ENCODE measurements at places on chromosomes 2 and 18. TPM values are rescaled to one million over a fixed set of nuclear protein-coding genes. Genes with fewer than 3 reads are reported as not detected.

DNA sequence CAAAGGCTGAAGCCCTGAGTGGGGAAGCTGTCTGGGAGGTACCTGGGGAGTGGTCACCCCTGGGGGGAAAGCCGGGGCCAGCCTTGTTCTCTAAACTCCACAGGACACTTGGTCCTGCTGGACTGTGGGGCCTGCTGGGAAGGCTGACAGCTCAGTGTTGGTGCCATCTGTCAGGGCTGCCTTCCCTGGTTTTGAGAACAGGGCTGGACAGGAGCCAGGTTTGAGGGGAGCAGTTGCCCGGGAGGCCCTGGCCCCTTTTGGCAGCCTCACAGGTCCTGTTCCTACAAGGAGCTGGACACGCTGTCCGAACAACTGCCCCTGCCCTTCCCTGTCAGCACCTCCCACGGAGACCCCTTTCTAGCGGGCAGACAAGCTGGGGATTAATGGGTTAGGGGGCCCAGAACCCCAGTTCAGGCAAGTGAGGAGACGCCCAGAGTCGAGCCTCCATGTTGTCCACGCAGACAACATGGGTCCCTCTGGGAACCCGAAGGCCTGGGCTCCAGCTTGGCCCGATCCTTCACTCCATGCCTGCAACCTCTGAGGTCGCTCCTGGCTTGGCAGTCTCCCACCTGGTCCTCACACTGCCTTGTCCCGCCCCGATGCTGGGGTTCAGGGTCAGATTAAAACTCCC is 40.8 kb downstream of the ATOH8 start:
- no peak for DNase-seq

MC5R gene
- total RNA-seq: not detected

GRCh38 chr2:206112108-206112507 is 26.1 kb upstream of the INO80D start:
- no peak for DNase-seq

GRHL1 gene
- total RNA-seq: 1.3 TPM

GRCh38 chr2:36125702-36126101 is 229.9 kb upstream of the CRIM1 start:
- DNase-seq: no peak

GRCh38 chr18:61893971-61894750 is 1.4 kb upstream of the RNF152 start:
- peak; percentile 61 for DNase-seq

UGT1A10 gene
- 0.41 TPM for total RNA-seq

DNA sequence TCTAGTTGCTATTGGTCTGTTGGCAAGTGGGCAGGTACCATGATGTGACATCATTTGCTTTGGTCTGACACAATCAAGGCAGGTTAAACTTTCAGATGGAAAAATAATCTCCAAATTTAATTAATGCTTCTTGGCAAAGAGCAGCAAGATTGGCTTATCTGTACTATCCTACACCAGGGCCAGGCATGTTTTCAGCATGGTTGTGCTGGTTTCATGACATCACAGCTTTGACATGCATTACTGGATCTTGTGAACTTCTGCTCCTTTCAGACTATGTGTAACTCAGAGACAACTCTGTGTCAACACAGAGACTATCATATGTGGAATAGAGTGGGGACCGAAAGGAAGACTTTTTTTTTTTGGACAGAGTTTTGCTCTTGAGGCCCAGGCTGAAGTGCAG is 520.5 kb downstream of the TDRD15 start:
- no peak for DNase-seq

- peak; percentile 49 for DNase-seq
These were observed 163.1 kb downstream of the TTC32 start for GRCh38 chr2:19738707-19739106.

AGBL5 gene
- 17.5 TPM for total RNA-seq

DNA sequence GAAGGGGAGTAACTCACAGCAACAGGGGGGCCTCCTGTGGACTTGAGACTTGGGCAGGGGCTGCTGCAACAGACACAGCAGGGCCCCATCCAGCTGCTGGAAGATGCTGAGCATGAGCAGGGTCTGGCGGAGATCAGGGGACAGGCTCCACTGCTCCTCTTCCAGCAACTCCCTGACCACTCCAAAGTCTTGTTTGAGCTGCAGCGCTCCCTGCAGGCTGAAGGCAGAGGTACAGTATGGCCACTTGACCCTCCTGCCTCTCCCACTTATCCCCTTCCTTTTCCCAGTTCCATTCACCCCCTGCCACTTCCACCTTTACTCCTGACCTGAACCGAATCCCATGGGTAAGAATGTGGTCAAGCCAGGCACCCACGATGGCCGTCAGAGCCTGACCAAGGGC is 2.4 kb upstream of the MRPL53 start:
- DNase-seq: no peak

DNA sequence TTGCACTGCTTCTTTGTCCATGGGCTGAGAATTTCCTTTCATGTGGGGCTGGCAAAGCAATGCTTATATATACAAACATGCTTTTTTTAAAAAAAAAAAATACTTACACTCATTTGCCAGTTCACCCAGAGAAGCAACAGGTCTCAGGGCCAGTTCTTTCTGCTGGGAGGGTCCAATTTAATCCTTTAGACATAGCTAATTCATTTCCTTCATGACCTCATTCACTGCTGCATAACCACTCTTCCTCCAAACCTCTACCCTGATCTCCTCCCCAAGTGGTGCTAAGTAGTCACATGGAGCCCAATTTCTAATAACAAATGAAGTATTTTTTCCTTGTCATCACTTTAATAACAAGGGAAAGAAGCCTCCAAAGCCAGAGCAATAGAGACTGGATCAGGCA is 17.1 kb upstream of the TMEM178A start:
- no peak for DNase-seq

SPP2 gene
- not detected for total RNA-seq

DNA sequence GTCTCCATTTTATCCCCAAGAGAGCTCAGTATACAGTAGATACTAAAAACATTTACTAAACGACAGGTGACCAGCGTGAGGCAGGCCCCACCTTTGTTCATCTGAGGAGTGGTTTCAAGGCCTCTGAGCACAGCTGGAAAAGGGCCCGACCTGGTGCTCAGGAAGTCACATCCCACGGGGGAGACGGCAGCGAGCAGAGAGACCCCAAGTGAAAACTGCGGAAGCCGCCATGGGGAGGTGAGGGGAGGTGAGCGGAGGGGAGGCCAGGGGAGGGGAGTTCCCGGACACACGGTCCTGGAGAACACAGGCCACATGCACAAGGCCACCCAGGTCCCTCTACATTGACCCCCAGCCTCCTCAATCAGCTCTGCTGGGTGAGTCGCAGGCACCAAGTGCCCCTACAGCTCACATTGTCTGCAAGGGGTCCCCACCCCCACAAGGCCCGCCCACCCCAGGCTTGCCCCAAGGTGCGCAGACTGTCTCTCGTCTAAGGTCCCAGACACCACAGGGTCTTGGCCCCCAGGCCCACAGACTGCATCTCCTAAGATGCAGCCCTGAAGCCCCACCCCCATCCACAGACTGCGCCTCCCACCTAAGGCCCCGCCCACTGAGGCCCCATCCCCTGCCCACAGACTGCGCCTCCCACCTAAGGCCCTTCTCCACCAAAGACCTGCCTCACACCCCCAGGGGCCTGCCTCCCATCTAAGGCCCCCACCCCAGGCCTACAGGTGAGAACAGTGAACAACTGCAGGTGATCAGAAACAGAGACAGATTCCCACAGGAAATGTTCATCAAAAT is 19.1 kb downstream of the PARD6G start:
- DNase-seq: no peak

GRCh38 chr18:39793609-39794008 is 2161.4 kb upstream of the PIK3C3 start:
- DNase-seq: no peak

GREB1 gene
- 1.7 TPM for total RNA-seq

GRCh38 chr2:238128061-238128440 is 10.4 kb upstream of the KLHL30 start:
- DNase-seq: no peak

SPIRE1 gene
- total RNA-seq: 43.4 TPM

GRCh38 chr2:196233021-196233804 is 61.8 kb upstream of the STK17B start:
- DNase-seq: peak; percentile 73

VAMP5 gene
- 33.8 TPM for total RNA-seq

DNA sequence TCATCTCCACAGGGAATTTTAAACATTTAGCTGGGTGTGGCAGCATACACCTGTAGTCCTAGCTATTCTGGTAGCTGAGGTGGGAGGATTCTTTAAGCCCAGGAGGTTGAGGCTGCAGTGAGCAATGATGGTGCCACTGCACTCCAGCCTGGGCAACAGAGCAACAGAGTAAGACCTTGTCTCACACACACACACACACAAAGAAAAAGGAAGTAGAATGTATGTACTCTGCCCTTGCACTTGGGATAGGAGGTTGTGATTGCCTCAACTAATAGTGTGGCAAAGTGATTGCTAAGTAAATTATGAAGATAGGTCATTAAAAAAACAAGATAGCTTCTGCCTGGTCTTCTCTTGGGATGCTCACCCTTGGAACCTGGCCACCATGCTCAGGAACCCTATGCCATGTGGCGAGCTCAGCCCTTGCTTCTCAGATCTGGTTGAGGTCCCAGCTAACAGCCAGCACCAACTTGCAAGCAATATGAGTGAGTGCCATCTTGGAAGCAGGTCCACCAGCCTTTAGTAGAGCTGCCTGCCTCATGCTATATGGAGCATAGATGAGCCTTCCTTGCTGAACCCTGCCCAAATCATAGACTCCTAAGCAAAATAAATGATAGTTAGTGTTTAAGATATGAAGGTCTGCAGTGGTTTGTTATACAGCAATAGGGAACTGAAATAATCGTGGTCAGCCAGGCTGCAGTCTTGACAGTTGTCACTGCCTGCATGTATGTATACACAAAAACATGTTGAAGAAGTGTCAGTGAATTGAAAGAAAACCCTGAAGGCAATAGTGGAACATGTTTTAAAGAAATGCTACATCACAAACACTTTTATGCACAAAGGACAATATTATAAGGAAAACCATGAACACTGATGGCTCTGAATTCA is 30.1 kb upstream of the PNO1 start:
- DNase-seq: no peak

DNA sequence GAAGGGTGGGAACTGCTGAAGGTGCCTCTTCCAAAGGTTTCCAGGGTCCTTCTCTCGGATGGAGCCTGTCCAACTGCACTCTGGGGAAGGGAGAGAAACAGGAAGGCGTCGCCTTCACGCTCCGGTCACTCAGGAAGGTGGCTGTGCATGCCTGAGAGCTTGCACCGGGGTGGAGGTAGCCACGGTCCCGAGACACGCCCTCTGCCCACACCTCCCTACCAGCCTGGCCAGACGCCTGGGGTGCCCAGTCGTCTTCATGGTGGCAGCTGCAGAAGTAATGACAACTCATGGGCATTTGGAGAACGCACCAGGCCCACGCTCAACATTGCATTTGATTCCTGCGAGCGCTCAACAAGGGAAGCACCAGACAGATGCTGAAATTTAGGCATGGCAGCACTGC is 59.9 kb downstream of the ADNP2 start:
- no peak for DNase-seq

EFHD1 gene
- 0.45 TPM for total RNA-seq

PIEZO2 gene
- 1.6 TPM for total RNA-seq

MBP gene
- 54.1 TPM for total RNA-seq

RNF125 gene
- total RNA-seq: 0.65 TPM

DNA sequence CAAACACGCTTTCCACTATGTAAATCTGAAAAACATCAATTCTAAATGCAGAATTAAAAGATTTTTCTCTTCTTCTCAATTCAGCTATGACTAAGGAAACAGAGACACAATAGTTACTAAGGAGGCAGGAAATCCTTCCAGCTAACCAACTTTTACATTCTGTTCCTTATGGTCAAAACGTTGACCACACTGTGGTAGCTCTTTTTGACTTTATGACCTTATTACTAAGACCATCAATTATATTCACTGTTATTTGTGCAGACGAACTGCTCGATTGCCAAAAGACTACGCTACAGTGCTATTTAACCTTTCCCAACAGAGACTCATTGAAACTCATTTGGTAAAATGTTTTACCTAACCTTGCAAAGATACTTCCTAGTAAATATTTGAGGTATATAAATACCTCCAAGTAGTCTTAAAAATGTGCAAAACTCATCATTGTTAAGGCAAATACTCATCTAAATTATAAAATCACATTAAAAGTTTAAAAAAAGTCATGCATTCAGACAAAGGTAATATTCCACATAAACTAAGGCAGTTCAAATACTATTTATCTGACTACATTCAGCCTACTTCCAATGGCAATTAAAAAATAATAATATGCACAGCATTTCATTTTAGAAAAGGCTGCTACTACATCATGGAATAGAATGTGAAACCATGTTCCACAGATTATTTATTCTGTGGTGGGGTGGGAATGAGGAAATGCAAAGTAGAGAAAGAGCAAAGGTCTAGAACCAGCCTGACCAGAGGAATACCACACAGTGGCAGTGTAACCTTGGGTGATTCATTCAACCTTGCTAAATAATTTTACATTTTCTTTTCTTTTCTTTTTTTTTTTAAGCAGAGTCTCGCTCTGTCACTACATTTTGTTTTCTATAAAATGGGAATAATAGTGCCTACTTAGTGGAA is 139.9 kb downstream of the THADA start:
- DNase-seq: peak; percentile 66

DNA sequence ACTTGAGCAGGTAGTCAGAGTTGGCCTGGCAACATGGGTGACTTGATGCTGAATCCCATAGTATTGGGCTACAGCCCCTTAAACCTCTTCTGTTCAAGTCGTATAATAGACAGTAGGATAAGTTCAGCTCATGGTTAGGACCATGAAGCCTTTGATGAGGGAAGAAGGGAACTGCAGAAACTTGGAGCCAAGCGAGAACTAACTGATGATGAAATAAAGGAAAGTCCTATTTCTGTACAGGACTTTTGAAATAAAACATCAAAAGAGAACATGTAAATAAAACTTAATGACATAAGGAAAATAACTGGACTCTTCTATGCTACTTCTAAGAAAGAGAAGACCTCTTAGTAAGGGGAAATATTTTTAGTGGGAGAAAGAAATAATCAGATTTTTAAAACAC is 51.2 kb upstream of the UGP2 start:
- peak; percentile 39 for DNase-seq

GRCh38 chr2:240810621-240811020 is 9.4 kb downstream of the KIF1A start:
- DNase-seq: no peak

GRCh38 chr2:9656270-9656766 is 25.5 kb upstream of the YWHAQ start:
- peak; percentile 90 for DNase-seq

GRCh38 chr2:72131916-72132841 is 15.5 kb downstream of the CYP26B1 start:
- DNase-seq: no peak

DNA sequence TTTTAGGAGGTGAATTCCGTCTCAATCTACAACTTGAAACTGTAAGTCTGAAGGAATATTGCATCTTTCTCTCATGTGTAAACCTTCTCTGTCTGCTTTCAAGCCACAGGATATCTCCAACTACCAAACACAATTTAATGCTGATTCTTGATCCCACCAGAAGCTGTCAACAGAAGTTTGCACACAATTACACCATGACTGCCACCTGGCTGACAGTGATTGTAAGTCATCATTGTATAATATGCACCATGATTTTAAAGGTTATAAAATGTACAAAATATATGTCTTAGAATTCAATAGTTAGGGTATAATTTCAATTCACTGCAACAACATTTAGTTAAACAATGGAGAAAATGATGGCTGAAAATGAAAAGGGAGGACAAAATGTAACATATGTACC is 18.4 kb downstream of the PREPL start:
- DNase-seq: no peak

Measured in fibroblast of the aortic adventitia (primary cell).